ENCODE measurements at places on chromosomes 16 and 17.

DNA sequence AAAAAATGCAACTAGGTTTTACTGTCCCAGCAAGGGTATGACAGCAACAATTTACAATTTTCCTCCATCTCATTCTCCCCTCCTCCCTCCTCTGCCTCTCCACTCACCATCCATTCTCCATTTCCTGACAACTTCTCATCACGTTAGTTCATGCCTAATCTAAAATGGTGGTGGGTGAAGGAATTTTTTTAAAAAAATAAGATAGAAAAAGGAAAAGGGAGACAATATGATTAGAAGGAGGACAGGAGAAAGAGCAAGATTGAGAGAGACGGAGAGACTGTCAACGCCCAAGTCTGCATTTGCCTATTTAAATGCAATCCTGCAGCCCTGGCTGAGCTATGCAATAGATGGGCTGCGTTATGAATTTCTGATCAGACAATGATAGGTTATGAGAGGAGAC is 380.7 kb upstream of the PSMD7 start:
- no peak for DNase-seq

DNA sequence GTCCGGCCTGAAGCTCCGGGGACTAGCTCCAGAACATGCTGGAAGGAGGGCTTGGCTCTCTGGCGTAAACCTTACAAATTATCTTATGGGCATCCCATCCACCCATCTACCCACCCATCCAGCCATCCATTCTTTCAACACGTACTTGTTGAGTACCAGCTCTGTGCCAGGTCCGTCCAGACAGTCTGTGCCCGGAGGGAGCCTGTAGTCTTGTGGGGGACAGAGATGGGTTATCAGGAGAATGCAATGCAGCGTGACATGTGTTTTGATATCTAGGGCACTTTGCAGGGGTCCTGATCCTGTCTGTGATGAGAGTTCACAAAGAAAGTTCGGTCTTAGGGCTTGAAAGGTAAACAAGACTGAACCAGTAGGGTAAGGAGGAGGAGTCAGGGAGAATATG is 4.1 kb upstream of the SLC13A2 start:
- no peak for DNase-seq

DNA sequence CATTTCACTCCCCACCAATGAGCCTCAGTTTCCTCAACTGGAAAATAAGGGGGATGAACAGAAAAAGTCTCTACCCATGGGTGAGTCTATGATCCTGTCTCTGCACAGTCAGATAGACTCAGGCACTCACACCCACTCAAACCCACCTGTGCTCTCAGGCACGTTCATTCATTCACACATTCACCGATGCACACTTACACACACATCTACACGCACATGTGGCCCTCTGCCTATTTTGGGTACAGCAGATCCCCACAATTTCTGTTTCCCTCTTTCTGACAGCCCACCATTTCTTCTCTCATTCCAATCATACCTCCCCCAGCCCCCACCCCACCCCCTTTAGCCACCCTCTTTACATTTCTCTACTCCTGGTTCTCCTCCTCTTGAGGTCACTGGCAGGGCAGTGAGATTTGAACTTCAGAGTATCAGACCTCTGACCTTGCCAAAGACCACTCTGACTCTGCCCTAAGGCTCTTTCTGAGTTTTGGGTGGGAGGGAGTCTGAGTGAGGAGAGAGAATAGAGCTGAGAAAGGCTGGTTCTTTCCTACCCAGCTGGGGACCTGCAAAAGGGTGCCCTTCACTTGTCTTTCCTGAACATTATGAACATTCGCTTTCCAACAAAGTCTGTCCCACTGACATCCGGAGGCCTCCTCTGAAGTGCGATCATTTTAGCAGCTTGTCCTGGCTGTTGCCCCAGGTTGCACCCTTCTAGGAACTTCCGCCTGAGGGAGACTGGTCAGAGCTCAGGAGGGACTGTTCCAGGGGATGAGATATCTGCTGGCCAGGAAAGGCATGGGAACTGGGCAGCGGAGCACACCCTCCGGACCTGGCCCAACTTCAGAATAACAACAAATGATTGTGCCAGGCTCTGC is 10.1 kb upstream of the COL1A1 start:
- no peak for DNase-seq

DNA sequence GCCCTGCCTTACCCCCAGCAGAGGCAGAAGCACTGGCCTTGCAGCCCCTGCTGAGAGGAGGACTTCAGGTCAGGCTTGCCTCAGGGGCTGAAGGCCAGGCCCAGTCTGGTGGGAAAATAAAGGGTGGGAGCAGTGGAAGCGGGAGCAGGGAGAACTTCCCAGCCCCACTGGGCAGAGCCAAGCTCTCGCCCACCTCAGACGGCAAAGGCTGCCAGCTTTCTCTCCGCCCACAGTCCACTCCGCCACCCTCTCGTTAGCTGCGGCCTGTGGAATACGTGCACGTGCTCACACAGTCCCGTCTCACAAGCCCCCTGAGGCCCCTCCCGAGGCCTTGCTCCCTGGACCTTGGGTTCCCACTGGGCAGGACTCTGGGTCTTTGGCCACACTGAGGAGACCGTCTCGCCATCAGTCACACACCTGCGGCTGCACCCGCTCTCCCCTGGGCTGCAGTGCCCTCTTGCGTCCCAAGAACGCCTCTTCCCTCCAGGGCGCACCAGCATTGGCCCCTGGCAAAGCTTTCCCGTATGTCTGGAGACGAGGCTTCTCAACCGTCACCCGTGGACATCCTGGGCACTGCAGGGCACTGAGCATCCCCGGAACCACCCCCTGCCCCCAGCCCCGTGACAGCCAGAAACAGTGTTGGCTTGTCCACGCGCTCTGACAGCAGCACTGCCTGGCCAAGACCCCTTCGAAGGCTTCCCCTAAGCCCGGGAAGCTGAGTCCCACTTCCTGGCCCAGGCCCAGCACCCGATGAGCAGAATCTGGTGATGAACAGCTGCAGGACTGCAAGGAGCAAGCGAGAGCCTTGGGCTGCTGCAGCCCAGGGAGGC is 8.3 kb downstream of the MRPL28 start:
- peak; percentile 61 for DNase-seq

- no peak for DNase-seq
Measured at GRCh38 chr16:71383054-71383773, 24.7 kb downstream of the CALB2 start.

GRCh38 chr17:42784811-42785592 is 4.6 kb downstream of the WNK4 start:
- DNase-seq = no peak

GRCh38 chr17:46977348-46977747 is 1.7 kb downstream of the RPRML start:
- no peak for DNase-seq

GRCh38 chr17:42153919-42154742 is 658 bp downstream of the RAB5C start:
- no peak for DNase-seq

GRCh38 chr16:27779641-27780164 is 229.8 kb downstream of the KATNIP start:
- peak; percentile 70 for DNase-seq

GRCh38 chr17:6456321-6456720 is 12.1 kb downstream of the PIMREG start:
- DNase-seq = no peak

DNA sequence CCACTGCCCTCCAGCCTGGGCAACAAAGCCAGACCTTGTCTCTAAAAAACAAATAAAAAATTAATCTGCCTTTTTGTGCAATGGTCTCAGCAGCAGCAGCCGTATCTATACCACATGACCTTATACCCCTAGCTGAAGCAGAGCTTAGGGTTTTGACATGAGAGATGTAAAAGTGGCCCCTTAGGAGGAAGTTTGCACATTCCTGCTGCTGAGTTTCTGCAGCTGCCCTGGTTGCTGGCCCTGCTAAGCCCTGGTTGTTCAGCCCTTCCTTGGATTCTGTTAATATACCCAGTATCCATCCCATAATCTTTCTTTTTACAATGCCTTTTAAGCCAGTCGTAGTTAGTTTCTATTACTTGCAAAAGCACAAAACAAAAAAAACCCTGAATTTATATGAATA is 33.0 kb upstream of the PRKCB start:
- DNase-seq = no peak

GRCh38 chr17:60534010-60534555 is 8.0 kb upstream of the APPBP2 start:
- DNase-seq = no peak

DNA sequence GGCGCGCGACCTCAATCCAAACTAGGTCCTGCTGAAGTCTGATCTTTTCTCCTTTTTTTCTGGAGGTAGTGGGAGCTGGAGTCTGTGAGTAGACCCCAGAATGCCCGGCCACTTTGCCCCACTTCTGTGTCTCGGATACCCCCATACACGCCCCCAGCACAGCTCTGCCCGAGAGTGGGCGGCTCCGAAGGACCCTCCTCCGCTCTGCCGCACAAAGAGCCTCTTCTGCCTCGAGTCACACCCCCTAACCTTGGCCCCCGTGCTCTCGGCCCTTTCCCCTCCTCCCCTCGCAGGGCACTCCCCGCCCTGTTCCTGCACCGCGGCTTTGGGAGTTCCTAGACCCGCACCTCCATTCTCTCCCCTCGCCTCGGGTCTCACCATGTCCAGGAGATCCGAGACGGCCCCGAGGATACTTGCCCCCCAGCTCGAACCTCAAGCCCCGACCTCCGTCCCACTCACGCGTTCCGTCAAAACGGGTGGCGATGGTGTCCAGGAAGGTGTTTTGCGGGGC is 476 bp downstream of the KCNH4 start:
- no peak for DNase-seq

GRCh38 chr16:84074721-84075120 is 32.1 kb upstream of the SLC38A8 start:
- DNase-seq = no peak

- DNase-seq = no peak
Measured at GRCh38 chr17:81417049-81417878, 22.0 kb downstream of the BAHCC1 start.
